ENCODE measurements at places on chromosomes 11 and 22.

GRCh38 chr22:40346185-40347118, at the start of gene ADSL:
Gene ADSL, plus strand, starts transcription at chr22:40346500. Its CDS starts 59 bp downstream, at chr22:40346559.
- peak; percentile 86 for DNase-seq

GRCh38 chr22:33539902-33540751, 380.1 kb downstream of the LARGE1 start:
- DNase-seq, result no peak

- DNase-seq, result no peak
Observed at GRCh38 chr11:72719551-72719950, 32.7 kb downstream of the ARAP1 start.

DNA sequence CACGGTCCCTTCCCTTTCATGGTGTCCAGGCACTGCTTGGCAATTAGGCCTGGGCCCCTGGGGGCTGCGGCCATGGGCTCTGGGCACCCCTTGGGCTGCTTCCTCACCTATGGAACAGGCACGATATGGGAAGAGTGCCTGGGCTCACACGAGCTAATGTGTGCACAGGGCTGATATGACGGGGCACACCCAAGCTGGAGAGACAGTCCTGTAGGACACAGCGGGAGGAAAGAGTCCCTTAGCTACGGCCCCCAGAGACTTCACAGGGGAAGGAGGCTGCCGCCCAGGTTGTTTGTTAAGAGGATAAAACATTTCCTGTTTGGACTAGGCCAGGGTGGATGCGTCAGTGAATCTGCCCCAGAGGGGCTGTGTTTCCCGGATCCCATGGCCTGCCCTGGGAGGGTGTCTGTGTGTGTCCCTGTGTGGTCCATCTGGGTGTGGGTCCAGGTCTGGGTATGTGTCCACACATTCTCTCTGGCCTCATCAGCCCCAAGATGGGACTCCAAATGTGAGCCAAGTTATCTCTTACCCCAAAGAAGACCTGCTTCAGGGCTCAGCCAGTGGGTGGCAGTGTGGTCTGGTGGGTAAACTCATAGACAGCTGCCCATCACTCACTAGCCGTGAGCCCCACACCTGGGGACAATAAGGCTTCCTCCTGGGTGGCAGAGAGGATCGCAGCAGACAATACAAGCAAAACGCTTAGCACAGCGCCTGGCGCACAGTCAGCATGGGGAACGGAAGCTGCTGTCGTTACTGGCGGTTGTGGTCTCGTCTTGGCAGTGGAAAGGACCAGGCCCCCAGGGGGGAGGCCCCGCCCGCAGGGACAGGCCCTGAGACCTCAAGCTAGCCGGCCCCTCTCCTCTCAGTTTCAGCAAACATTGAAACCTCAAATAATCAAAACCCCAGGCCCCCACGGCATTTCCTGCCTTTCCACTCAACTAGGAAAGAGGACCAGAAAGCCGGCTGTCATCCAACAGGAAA, 3.2 kb upstream of the EMID1 start:
- DNase-seq, result peak; percentile 33

- no peak for DNase-seq
Observed at GRCh38 chr11:129968591-129969419, 33.8 kb downstream of the PRDM10 start.

DNA sequence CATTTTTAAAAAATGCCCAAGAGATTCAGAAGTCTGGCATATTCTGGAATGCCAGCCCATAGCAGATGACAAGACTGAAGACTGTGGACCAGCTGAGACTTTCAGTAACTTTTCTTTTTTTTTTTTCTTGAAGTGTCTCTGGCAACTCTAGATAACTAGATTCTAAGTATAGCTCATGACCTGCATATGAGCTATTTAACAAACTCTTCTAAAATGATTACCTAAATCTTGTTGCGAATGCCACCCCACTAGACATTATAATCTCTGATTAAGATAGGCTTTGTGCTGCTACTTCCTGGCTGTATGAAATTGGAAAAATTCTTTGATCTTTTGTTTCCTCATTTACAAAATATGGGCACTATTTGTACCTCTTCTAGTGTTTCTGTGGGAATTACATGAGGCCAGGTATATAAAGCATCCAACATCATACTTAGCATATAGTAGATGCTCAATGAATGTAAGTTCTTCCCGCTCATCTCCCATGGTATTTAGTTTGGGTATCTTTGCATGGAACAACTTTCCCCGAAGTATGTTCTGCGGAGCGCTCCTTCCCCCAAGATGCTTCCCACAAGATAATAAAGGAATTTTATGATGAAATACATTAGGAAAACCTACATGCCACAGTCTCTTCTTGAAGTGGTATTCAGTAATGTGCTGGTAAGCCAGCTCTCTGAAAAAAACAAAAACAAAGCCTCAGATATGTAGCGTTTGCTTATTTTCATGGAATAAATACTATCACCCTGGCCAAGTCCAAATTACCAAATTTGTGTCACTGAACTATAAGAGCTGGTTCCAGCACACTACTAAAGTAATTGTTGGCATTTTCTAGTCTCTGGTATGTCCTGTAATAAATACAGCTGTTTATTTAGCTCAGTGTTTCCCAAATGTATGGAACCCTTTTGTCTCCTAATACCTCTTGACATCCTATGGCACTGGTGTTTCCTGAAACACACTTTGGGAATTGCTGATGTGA, 86.8 kb upstream of the TIMP3 start:
- DNase-seq, result no peak

DNA sequence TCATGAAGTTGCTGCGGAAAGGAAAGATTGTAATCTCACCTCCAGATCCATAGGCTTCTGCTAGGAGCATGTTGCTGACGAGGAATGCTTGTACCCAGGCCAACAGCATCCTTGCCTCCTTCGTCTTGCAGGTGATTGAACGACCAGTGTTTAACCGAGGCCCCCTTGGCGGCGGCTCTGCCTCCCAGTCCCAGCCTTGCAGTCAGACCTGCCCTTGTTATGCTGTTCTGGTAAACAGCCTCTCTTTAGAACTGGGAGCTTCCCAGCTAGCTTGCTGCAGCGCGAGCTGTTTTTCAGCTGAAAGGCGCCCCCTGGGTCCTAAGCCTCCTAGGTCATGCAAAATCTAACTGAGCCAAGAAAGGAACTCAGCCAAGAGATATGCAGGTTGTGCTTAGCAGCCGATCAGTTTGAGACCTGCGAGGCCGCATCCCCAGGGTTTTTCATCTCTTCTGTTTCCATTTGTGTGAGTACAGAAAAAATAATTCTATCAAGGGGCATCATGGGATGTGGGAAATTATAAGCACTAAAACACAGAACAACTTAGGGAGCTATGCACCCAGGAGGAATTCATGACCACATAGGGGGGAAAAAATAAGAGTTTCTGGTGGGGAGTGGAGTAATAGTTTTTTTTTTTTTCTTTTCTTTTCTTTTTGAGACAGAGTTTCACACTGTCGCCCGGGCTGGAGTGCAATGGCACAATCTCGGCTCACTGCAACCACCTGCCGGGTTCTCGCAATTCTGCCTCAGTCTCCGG, at the start of gene PIK3IP1:
Gene PIK3IP1, minus strand, starts transcription at position 253 of the 754 bp plus-strand sequence. Its CDS starts 144 bp downstream, at position 109.
- DNase-seq, result peak; percentile 78

Data from SW480 (cell line).